Tongue (tissue), 3 donors: ENCODE measurements at places on chromosomes 16 and 17. TPM values are rescaled to one million over a fixed set of nuclear protein-coding genes. Genes with fewer than 3 reads are reported as not detected.

The KRTAP9-8 gene
- not detected for total RNA-seq

The CSH2 gene
- total RNA-seq, result not detected

The CANT1 gene
- total RNA-seq, result 36.1 TPM

The CMTM1 gene
- 6.4 TPM for total RNA-seq

The ODF4 gene
- total RNA-seq, result not detected

The OSGIN1 gene
- 0.21 TPM for total RNA-seq

The CCDC200 gene
- not detected for total RNA-seq

The CES5A gene
- total RNA-seq, result not detected

The PYY gene
- total RNA-seq, result not detected

The SCPEP1 gene
- 32.1 TPM for total RNA-seq

The PRDM7 gene
- total RNA-seq, result not detected

The SHISA6 gene
- total RNA-seq, result 4.4 TPM

The HEATR3 gene
- total RNA-seq, result 20.2 TPM
